ENCODE measurements at places on chromosomes 3 and 15. TPM values are rescaled to one million over a fixed set of nuclear protein-coding genes. Genes with fewer than 3 reads are reported as not detected.

EFCC1 gene
- total RNA-seq = not detected

SLC51B gene
- not detected for total RNA-seq

AADAC gene
- total RNA-seq = not detected

TUSC7 gene
- total RNA-seq = not detected

IMPG2 gene
- total RNA-seq = 0.04 TPM

SOX14 gene
- total RNA-seq = not detected

NPAP1 gene
- not detected for total RNA-seq

FBXO40 gene
- not detected for total RNA-seq

GLT8D1 gene
- 58.9 TPM for total RNA-seq
